Frontal cortex (tissue), 4 donors: ENCODE measurements at places on chromosomes 12 and 14. TPM values are rescaled to one million over a fixed set of nuclear protein-coding genes. Genes with fewer than 3 reads are reported as not detected.

ARHGAP9 gene
- total RNA-seq, result 1.2 TPM

- no peak for DNase-seq
These were observed 340.6 kb downstream of the SEC23A start for GRCh38 chr14:38762426-38762825.

DNA sequence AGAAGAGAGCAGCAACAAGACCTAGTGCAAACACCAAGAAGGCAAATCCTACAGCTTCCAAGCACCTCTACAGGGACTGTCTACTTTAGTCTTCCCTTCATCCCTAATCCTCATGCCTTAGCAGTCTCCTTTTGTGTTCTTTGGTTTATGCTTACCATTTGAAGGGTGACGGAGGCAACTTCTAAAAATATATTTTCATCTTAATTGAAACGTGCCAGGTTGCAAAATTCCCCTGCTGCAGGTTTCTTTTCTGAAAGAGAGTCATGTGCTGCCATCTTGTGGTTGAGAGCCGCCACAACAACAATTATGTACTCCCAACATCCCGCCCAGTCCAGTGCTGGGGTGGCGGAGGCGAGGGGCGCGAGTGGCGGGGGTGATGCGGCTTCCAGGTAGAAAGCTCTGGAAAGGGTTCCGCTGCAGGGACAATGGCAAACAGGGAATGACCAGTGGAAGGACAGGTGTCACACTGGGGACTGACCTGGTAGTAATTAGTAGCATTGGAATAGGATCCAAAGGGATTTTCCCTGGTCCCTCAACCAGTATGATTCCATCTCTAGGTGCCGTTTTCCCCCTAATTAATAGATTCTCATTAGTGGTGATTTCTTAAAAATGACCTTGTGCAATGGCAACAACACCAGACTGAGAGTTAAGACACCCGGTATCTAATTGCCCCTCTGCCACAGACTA, 80.3 kb upstream of the GNG2 start:
- peak; percentile 44 for DNase-seq

C14orf93 gene
- 4.5 TPM for total RNA-seq

DNA sequence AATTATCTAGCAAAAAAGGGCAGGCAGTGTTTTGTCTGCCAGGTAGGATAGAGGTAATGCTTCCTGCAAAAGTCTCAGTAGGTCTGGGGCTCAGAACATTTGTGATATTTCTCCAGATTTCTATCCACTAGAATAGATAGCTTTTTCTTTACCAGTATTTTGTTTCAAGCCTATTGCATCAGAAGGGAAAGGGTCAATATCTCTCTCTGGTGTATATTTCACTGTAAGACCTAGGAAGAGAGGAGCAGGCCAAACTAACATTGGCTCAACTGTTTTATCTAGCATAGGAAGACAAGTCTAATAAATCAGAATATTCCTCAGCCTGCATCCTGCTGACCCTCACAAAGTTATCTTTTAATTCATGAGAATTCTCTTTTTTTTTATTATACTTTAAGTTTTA, 106.7 kb upstream of the DAAM1 start:
- DNase-seq, result no peak

DNA sequence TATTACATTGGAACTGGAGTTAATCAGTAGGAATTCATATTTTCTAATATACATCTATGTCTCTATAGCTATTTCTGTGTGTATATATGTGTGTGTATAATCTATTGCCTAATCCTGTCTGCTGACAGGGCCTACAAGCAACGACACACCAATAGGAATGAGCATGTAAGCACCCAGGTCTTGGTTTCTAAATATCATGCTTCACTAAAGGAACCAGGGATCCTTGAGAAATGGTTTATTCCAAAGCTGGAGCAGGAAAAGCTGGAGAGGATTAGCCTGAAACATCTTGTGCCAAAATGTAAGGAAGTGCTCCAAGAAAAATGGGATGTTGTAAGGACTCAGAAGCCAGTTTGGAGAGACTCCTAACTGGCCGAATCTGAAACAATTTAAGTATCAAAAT, 29.3 kb upstream of the LGALS3 start:
- no peak for DNase-seq

DNA sequence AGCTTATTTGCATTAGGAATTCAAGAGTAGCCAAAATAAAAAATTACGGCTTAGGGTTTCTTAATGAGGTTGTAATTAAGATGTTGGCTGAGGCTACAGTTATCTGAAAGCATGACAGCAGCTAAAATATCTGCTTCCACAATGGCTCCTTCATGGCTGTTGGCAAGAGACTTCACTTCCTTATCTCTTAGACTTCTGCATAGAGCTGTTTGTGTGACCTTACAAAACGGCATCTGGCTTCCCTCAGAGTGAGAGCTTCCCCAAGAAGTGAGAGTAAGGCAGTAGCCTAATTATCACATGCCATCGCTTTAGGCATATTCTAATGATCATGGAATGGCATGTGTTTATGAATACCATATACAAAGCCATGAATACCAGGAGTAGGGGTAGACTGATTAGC, 57.6 kb downstream of the CCDC59 start:
- DNase-seq, result no peak

NEDD8 gene
- total RNA-seq, result 62.8 TPM

NPFF gene
- total RNA-seq, result not detected

DNA sequence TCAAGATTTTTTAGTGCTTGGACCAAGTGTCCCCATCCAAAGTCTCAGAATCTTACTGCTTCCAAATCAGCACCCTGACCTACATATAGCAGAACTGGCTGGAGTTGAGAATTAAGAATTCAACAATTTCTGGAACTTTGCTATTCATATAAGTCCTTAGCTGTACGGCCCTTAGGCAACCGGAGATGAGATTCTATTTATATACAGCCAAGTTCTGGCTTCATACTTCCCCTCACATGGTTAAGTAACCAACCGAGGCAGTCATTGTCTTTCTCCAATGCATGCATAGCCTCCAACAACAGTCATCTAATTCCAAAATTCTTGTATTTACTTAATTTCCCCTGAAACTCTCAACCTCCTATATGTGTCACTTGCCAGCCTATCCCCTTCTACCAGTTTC, 76.6 kb downstream of the SINHCAF start:
- no peak for DNase-seq

DNA sequence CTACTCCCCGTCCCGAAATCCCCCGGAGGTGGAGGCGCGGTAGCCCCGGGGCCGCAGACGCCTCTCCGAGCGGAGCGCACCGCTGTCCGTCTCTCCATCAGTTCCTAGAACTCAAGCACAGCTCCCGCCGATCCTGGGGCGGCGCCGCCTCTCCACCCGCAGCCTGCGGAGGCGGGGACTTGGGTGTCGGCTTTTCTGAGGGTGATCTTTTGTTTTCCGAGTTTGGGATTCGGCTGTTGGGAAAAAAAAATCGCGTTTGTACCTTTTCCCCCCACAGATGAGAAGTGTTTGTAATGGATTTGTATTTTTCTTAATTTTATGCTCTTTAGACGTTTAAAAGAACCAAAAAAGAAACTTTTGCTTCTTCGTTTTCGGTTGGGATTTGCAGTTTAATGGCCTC, 26.6 kb downstream of the LRCOL1 start:
- DNase-seq, result no peak
